ENCODE measurements at places on chromosomes 11 and 22.

- no peak for DNase-seq
Observed at GRCh38 chr11:73012121-73012863, 129.8 kb downstream of the FCHSD2 start.

DNA sequence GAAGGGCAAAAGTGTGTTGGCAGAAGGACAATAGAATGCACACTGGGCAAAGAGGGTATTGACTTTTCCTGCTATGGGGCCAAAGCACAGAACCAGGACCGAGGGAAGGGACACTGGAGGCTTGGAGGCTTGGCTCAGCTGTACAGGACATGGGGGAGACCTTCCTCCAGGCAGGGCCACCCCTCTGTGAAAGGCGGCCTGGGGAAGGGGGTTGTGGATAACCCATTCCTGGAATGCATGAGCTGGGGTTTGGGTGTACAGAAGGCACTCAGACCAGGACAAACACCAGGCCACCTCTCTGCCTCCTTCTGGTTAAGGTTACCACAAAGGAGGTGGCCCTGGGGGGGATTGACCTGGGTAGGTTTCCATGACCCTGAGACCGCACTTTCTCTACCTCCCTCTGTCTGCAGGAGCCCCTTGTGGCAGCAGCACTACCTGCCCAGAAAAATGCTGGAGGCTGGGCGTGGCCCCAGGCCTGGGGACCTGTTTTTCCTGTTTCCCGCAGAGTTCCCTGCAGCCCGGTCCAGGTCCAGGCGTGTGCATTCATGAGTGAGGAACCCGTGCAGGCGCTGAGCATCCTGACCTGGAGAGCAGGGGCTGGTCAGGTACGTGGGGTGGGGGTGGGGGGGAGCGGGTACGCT is 9.6 kb downstream of the P2RY2 start:
- DNase-seq, result no peak

- no peak for DNase-seq
Observed at GRCh38 chr22:46245511-46245910, 4.6 kb downstream of the CDPF1 start.

GRCh38 chr11:46890665-46891064 is 27.7 kb downstream of the LRP4 start:
- DNase-seq, result no peak

- DNase-seq, result no peak
Observed at GRCh38 chr11:96052921-96053651, 129.2 kb upstream of the MTMR2 start.

DNA sequence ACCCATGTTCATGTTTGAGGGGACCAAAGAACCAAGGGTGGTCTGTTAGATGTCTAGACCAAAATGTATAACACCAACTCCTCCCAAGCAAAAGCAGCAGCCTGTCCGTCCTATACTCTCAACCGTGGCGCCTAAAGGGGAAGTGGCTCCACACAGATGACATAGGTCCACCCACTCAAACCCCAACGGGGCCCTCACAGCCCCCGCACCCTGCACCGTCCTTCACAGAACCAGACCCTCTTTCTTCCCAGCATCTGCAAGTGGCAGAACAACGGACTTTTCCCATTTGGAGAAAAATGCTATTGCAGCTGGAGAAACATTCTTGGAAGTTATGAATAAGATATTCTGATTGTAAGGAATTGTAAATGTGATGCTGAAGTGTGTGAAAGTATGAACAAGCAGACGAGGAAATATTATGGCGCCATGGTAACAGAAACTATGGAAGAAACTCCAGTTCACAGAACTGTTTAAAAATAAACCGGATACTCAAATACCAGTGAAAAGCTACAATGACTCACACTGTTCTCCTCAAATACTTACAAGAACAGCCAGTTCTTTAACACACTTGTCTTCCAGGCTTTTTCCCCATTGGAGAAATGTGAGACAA is 76.5 kb upstream of the ARFGAP3 start:
- no peak for DNase-seq

All from erythroblast (primary cell).